ENCODE measurements at places on chromosomes 13 and 19.

GRCh38 chr13:34011552-34012085, 193.7 kb downstream of the RFC3 start:
- no peak for DNase-seq

GRCh38 chr19:30704771-30705330, 332.7 kb downstream of the ZNF536 start:
- DNase-seq = no peak

GRCh38 chr13:68608147-68608546, 1378.0 kb upstream of the PCDH9 start:
- DNase-seq = no peak

- no peak for DNase-seq
Observed at GRCh38 chr13:40204246-40204645, 462.2 kb downstream of the FOXO1 start.

DNA sequence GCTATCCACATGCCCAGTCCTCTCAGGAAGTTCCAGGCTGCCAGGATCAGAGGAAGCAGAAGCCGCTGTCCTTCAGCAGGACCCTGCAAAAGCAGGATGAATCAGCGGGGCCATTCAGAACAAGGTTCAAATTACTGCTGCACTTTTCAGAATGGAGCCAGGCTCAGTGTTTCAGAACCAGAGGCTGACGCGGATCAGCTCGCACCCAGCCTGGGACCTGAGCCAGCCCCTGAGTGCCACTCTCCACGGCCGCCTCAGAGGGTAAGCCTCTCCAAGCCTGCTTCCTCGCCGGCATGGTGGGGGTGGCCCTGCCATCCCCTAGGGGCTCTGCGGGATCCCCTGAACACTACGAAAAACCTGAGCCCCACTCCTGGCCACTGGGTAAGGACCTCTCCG, 24.7 kb downstream of the RASA3 start:
- no peak for DNase-seq

DNA sequence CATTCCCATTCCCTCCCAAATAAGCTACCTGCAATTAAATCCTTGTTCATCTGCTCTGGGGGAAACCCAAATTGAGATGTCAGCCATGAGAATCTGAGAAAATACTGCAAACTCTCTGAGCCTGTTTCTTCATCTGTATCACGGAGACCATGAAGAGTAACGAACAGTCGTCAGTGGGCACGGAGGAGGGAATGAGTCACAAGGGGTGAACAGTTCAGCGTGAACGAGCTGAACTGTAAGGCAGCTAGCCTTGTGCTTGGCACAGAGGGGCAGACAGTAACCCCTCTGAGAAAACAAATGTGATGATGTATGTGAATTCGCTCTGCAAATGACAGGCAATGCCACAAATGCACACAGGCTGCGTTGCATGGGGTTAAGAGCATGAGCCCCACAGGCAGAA, 288.7 kb downstream of the FOXO1 start:
- no peak for DNase-seq

Data from NCI-H1417 treated with DMSO at 0.1 percent for 48 hours (cell line).